Lower lobe of right lung (tissue), 2 donors: ENCODE measurements at places on chromosomes 2 and 18.

DNA sequence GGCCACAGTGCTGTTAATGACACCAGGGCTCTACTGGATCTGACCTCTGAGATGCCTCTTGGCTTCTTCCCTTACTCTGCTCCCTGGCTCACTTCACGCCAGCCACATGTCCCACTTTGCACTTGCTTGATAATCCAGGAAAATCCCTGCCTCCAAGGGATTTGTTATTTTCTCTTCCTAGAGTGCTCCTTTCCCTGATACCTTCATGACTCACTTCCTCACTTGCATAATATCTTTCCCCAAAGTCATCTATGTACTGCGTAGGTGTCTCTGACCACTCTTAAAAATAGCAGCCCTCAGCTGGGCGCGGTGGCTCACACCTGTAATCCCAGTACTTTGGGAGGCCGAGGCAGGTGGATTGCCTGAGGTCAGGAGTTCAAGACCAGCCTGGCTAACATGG, 572.3 kb downstream of the PLCL1 start:
- no peak for DNase-seq

GRCh38 chr2:163733301-163733938, 2.4 kb downstream of the FIGN start:
- no peak for DNase-seq

DNA sequence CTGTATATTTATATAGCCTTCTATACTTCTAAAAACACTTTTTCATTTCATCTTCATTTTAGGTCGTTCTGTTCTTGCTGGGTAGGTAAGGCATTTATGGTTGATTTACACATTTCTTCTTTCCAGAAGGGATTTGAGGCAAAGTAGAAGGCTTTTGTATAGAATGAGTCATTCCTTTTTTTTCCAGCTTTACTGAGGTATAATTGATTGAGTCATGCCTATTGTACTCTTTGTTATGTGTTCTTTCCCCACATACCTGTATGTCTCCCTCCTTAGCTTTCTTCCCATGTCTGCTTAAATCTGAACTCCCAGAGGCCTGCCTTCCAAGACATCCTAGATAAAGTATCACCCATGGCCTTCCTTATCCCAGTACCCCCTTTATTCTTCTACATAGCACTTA, 4.8 kb upstream of the CDC42EP3 start:
- no peak for DNase-seq

GRCh38 chr18:3870914-3871313, 420.9 kb downstream of the TGIF1 start:
- DNase-seq = no peak

GRCh38 chr2:26299471-26300101, 46.4 kb upstream of the SELENOI start:
- no peak for DNase-seq

- DNase-seq = no peak
Observed at GRCh38 chr18:61545281-61546245, 212.3 kb downstream of the CDH20 start.

DNA sequence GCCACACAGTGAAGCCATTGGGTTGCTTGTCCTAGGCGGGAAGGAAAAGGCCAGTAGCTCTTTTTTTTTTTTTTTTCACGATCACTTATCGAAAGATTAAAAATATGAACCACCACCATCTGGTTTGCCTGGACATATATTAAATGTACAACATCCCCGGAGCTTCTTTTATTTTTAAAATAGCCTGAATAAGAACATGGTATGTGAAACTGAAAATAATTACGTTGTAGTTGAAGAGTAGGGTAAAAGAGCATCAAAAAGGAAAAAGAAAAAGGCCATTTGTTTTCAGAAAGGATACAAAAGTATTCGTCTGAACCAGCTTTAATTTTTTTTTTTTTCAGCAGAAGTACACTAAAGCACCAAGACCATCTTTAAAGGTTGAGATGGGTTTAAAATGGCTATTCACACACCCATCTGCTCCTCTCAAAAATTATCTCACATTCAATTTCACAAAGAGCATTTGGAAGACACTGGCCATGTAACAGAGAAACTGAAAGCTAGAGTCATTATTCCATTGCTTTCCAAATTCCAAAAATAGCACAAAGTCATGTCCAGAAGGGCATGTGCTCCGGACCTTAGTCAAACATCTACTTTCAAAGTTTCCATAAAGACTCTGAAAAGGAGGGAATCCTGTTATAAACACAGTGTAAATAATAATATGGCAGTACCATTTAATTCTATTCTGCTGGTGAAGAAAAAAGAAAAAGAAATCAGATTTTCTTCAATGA, 82.9 kb downstream of the SCN3A start:
- DNase-seq = no peak

DNA sequence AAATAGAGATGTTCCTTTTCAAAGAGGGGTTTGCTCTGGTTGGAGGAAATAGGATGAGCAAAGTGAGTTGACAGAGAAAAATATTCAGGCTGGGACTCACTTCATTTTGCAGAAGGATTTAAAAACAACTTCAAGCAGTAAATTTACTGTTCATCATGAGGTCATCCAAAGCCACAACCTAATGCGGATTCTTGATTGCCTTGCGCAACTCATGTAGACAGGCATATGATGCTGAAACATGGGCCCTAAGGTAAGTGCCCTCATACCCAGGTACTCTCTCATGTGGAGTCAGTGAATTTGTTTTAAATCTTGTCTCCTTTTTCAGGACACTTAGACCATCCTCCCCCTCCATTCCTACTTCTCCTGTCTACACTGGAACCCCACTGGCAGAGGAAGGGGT, 51.9 kb upstream of the LYPD1 start:
- DNase-seq = no peak

DNA sequence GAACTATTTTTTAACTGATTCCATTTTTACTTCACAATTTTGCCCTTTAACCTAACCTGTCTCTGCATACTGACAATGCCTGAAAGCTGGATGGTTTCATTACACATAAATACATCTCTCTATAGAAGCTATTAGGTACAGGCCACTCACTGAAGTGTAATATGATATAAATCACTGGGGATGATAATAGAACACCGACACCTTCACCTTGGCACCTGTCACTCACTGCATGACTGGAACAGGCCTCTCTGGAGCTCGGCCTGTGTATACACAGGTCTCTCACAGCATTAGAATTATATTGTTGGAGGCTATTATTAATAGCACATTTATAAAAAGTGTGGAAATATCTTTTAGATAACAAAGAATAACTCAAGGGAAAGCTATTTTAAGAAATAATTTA, 138.2 kb downstream of the TMEM131 start:
- DNase-seq = no peak

DNA sequence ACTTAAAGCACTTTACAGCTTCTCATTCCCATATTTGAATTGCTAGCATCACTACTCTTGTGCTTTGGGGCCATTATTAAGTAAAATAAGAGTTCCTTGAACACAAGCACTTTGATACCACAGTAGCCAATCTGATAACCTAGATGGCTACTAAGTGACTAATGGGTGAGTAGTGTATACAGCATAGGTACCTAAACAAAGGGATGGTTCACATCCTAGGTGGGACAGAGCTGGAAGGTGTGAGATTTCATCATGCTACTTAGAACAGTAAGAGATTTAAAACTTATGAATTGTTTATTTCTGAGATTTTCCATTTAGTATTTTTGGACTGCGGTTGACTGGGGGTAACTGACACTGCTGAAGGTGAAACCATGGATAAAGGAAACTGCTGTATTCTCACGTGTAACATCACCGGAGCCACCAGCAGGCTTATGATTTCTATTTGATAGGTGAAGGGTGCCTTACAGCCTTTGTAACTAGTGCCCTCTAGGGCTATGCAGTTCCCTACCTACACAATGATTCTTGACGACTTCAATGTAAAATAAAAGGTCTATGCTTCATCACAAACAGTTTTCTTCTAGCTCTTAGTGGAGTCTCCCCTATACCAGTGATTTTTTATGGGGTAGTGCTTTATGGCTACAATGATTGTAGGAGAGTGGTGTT, 22.1 kb upstream of the CRIM1 start:
- no peak for DNase-seq

- no peak for DNase-seq
Observed at GRCh38 chr2:2542966-2543611, 212.0 kb upstream of the MYT1L start.

DNA sequence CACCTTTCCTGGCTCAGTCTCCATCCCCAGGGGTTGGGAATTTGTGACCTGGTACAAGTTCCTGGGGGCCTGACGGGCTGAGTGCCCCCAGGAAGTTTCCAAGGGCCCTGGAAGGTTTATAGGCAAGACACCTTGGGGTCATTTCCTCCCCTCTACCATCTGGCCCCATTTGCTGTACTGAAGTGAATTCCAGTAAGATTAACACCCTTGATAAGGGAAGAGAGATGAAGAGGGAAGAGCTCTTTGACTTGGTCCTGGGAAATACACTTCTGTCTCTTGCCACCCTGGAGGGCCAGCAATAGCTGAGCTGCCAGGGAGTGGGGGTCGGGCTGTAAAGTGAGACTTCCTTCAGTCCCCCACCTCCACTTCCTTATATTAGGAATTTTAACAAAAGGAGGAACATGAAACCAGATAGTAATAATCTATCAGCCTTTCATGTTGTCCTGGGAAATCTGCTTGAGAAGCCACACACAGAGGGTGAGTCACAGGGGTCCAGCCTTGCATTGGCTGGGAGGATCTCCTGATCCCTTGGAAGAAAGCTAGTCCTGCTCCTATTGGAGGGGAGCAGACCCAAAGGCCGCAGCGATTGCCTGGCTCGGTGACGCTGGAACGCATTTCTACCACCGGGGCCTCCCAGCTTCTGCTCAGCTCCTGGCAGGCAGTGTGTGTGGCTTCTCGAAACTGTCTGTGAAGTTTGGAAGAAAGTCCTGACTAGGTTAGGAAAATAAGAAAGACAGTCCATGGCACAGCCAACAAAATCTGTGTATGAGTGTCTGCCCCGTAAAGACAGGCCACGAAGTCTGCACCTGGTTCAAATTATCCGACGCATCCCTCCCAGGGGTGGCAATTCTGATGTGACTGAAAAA, 87.3 kb downstream of the ACAA2 start:
- DNase-seq = no peak

GRCh38 chr2:17520761-17521160, 2.5 kb upstream of the RAD51AP2 start:
- DNase-seq = no peak

- DNase-seq = peak; percentile 61
Observed at GRCh38 chr2:221641181-221641871, 69.2 kb upstream of the EPHA4 start.

- no peak for DNase-seq
Observed at GRCh38 chr2:97068074-97068473, 26.6 kb downstream of the FAHD2B start.

- DNase-seq = no peak
Observed at GRCh38 chr2:147062073-147062472, 782.8 kb upstream of the ACVR2A start.

DNA sequence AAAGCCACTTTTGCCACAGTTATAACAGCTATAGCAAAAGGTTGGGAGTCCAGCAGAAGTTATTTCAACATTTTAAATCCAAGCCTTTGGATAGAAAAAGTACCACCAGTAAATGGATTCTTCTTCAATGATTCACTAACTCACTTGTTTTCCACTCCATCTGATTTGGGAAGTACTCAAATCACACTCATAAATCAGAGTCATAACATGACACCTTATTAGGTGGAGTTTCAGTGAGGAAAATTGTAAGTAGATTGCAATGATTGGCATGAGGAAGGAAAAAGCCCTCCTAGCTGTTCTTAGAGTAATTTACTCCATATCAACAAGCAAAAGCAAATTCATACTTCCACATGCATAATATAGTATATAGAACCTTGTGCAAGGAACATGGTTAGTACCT, 132.9 kb downstream of the NR4A2 start:
- DNase-seq = no peak

GRCh38 chr18:57131101-57131500, 15.8 kb upstream of the BOD1L2 start:
- no peak for DNase-seq

GRCh38 chr18:2997846-2998564, 14.9 kb downstream of the LPIN2 start:
- DNase-seq = no peak

DNA sequence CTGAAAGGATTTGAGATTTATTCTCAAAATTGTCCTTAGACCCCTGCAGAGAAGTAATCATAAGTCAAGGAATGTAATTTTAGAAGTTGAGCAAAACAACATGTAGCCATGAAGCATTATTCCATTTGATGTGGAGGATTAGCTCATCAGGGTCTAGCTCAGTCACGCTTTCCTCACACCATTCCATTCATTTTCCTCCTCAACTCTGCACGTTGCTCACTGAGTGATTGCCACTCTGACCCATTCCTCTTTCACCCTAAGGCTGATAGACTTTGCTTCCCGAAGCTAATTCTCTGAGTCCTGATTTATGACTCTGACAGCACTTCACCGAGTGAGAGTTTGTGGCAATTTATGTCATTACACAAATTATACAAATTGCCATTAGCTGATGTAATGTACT, 820.6 kb upstream of the PIK3C3 start:
- DNase-seq = no peak

GRCh38 chr2:96861074-96861473, 3.3 kb upstream of the ANKRD39 start:
- DNase-seq = no peak

DNA sequence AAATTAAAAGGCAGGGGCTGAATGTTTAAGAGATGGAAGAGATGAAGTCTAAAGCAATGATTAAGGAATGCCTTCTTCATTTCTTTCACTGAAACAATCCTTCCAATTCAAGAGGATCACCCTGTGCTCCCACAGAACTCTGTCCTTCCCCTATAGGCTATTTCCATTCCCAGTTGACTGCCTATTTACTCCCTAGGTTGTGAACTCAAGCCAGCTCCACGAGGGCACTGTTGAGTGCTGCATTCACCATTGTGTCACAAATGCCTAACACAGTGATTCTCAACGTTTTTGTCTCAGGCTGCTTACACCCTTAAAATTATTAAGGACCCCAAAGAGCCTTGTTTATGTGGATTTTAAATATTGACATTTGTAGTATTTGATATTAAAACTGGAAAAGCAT, 112.4 kb downstream of the AOX1 start:
- no peak for DNase-seq

- DNase-seq = no peak
Observed at GRCh38 chr2:219542931-219543595, 546 bp downstream of the CHPF start.

DNA sequence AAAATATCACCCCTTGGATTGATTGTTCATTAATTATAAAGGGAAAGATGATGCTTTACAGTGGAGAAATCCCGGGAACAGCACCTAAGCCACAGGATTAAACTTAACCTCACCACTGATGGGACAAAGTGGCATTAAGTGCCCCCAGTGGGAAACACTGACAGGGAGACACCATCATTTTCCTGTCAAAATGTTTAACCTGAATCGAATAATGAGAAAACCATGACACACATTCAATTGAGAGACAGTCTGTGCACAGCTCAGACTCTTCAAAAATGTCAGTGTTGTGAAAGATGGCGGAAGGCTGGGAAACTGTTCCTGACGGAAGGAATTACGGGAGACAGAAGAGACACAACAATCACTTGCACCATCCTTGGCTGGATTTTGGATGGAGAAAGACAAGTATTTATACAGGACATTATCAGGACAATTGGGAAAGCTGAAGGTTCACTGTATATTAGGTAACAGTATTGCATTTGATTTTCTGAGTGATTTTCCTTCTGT, 111.8 kb upstream of the ASB18 start:
- DNase-seq = no peak
